Neural progenitor cell (in vitro differentiated cells): ENCODE measurements at places on chromosomes 11 and 22. TPM values are rescaled to one million over a fixed set of nuclear protein-coding genes. Genes with fewer than 3 reads are reported as not detected.

GRCh38 chr11:120398132-120398531 lies 61.9 kb downstream of the ARHGEF12 start:
- DNase-seq: no peak

- peak; percentile 98 for DNase-seq
Measured at GRCh38 chr22:37330200-37331033, 48.1 kb downstream of the CYTH4 start.

DNA sequence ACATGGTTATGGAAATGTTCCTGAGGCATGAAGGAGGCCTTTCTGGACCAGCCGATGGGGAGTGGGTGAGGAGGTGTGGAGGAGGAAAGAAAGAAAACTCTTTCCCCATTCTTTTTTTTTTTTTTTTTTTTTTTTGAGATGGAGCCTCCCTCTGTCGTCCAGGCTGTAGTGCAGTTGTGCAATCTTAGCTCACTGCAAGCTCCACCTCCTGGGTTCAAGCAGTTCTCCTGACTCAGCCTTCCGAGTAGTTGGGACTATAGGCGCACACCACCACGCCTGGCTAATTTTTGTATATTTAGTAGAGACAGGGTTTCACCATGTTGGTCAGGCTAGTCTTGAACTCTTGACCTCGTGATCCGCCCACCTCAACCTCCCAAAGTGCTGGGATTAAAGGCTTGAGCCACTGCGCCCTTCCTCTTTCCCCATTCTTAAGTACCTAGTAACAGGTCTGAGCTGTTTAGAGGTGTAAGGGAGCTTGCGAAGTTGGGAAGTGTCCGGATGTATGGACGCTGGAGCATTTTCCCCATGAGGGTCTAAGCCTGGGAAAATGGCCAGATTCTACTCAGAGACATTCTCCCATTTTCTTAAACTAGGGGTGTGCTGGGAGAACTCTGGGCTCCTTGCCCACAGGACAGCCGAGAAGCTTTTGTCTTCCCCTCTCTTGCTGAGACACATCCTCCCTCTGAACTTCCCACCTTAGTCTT lies 135.8 kb downstream of the TEAD1 start:
- no peak for DNase-seq

Gene OR5B21
- total RNA-seq: not detected in 2 replicates

DNA sequence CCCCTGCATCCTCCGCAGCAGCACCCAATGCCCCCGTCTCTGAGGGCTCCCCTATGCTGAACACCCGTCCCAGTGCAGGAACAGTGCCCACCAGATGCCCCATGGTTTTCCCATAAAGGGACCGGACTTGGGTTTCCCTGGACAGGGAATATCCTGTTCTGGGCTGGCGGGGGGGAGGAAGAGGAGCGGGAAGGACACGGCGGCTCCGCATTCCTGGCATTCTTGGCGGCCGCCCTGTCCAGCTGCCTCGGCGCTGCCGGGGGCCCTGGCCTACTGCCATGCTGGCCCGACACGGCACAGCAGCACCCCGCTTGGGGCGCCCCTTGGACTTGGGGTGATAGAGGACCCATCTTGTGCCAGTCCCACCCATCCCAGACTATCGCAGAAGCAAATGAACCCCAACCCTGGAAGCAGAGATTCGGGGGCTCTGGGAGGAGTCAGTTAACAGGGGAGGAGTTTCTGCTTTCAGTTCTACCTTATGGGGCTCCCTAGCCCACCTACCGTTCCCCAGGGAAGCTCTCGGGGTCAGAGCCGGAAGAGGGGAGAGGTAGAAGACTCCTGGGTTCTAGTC lies 23.7 kb upstream of the CBX7 start:
- peak; percentile 93 for DNase-seq

DNA sequence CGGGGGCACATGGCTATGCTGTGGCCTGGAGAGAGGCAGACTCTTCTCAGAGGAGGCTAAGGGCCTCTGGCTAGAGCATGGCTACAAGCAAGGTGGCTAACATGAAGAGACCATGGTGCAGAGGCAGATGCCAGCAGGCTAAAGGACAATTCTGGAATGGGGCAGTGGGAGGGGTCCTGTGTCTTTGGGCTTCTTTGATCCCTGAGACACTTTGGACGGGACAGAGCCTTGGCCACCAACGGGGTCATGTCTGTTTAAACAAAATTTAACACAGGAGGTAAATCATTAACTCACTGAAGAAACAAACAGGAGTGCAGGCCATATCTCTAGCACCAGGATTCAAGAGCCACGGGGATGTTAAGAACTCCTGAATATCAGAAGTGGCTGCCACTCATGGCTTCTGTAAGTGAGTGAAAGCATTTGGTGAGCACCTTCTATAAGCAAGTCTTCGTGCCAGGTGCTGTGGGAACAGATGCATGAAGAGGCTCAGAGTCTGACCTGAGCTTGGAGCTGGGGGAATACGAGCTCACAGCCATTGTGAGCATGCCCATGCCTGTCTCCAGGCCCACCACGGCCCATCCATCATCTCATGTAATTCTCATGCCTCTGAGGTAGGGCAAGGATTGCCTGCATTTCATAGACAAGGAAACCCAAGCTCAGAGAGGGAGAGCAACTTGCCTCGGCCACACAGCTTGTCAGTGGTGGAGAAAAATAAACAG lies 18.3 kb upstream of the ZNRF3 start:
- DNase-seq: no peak

DNA sequence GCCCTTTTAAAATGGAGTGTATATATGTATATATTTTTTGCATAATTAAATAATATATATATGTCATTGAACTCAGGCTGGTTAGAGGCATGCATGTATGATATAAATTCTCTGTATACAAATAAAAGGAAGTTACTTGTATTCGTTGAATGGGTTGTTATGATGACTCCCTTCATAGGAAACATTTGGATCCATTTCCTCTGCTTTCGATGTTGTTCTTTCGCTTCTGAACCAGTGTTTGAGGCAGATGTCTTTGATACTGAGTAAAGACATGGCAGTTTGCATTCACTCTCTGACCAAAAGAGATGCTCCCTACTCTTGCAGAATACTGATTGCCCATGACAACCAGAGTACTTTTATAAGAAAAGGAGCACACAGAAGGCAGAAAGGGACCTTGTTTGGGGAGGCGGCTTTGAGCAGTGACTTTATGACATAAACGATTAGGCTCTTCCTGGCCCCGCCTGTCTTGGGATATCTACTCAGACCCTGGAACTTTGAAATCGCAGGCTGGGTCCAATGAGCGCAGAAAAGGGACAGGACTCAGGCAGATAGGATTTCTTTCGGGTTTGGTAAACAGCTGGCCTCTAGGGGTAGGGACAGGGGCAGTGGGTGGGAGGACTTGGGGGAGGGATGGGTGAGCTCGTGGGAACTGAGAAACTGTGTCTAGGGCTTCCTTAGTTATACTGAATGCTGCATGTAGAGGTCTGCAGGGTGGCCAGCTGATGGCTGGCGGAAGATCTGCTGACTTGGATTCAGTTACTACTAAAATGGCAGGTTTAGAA lies 23.2 kb downstream of the TIMP3 start:
- no peak for DNase-seq
